ENCODE measurements at places on chromosomes 4 and X.

DNA sequence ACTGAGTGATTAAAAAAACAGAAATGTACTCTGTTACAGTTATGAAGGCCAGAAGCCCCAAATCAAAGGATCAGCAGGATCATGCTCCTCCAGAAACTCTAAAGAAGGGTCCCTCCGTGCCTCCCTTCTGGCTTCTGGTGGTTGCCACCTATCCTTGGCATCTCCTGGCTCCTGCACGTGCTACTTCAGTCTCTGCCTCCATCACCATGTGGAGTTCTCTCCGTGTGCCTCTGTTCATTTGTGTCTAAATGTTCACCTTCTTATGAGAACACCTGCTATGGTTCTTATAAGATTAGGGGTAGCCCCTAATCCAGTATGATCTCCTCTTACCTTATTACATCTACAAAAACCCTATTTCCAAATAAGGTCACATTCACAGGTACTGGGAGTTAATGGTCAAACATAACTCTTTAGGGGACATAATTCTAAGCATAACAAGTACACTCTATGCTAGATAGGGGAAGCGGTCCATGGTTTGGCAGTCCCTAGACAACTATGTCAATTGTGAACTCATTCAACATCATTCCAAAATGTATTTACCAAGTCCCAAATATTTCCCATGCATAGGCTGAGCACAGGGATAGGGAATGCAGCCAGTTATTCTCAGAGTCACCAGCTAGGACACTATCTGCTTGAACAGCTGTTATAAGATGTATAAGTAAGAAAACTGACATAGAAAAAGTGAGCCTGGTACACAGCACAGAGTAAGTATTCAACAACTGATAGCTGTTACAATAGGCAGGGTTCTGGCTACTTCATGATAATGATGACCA lies 295.5 kb upstream of the BOD1L1 start:
- no peak for DNase-seq

DNA sequence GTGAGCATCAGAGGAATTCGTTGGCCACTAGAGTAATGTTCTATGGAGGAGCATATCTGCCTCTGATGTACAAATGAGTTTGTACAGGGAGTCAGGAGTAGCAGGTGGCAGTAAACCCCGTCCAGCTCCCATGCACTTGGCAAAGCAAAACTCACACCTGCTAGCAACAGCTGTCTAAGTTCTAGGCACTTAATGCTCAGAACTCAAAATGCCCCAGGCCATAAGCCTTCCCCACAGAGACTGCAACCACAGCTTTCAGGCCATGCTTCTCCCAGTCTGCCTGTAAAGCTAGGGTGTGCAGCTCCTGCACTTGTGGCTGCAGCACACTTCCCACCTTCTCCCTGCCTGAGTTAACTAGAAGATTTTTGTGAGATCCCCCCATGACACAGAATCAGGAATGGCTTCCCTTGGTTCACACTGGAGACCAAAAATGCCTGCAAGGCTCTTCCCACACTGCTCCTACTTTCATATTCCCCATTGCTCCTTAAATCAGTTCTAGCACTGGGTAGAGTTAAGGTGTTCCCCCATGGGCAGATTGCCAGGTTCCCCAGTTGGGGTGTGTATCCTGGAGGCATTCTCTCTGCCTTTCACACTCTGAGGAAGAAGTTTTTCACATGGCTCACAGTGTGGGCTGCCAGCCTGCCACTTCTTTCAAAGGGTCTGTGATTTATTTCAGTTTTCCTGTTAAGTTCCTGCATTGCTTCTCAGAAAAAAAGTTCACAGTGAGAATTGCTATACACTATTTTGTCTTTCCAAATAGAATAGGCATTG lies 189.9 kb downstream of the STPG2 start:
- no peak for DNase-seq

DNA sequence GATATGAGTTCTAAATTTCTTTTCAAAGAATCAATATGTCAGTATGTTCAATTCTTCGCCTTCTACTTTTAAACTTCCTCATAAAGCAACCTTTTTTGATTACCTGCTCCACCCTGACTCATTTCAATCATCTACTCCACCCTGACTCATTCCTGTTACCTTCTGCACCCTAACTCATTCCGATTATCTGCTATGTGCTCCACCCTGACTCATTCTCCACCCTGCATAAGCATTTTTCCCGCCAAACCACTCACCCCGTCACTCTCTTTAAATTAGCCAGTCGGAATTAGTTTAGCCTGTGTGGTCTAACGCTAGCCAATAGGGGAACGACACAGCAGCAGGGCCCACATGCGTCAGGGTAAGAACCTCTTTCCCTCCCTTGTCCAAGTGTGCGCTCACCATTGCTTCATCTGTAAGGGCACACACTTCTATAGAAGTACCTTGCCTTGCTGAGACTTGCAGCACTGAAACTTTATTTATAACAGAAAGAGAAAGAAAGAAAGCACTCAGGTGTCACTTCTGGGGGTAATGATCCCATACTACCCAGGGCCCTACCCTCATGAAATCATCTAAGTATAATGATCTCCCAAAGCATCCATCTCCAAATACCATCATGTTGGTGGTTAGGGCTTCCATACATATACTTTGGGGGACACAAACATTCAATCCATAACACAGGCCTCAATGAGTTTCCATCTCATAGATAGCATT lies 875.2 kb downstream of the RAPGEF2 start:
- no peak for DNase-seq

DNA sequence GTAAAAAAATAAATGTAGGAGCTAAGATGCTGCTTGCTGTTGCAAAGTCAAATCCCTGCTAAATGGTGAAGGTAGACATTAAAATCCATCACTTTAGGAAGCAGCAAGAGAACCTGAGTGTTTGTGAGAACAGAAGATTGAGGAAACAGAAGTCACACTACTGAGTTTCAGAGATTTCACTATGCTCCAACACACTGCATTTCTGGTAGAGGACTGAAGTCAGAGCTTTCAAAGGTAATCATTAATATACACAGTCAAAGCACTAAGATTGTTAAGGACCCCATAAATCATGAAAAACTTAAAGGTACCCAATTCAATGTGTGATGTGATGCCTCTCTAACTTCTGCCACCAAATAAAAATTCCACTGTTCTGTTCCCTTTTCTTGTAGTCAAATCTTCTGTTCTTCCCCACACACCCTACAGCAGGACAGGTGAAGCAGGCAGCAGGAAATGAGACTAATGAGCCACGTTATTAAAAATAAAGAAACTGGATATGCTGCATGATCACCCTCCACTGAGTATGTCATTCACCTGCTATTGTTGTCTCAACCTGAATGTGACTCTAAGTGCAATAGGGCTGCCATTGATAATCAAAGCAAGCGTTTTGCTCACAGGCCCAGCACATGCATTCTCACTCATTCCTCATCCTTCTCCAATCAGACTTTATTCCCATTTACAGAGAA lies 28.9 kb upstream of the APELA start:
- no peak for DNase-seq

DNA sequence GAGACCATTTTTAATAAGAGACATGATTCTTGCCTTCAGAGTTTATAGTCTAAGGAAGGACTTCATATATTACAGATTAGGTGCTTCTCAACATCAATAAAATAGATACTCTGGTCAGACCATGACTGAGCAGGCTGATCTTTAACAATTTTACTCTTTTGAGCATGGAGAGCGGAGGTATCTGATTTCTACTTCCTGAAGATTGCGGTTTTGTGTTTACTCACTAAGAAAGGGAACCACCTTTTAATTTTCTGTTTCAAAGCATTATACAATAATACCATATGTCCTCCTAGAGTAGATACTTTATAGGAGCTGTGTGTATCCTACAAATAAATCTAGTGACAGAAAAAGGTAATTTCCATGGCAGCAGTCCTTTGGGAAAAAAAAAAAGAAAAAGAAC lies 12.5 kb downstream of the MORC4 start:
- DNase-seq, result no peak

- DNase-seq, result no peak
Observed at GRCh38 chr4:99625369-99625768, 32.3 kb downstream of the C4orf54 start.

- DNase-seq, result no peak
Observed at GRCh38 chr4:4919927-4920326, 60.5 kb downstream of the MSX1 start.

DNA sequence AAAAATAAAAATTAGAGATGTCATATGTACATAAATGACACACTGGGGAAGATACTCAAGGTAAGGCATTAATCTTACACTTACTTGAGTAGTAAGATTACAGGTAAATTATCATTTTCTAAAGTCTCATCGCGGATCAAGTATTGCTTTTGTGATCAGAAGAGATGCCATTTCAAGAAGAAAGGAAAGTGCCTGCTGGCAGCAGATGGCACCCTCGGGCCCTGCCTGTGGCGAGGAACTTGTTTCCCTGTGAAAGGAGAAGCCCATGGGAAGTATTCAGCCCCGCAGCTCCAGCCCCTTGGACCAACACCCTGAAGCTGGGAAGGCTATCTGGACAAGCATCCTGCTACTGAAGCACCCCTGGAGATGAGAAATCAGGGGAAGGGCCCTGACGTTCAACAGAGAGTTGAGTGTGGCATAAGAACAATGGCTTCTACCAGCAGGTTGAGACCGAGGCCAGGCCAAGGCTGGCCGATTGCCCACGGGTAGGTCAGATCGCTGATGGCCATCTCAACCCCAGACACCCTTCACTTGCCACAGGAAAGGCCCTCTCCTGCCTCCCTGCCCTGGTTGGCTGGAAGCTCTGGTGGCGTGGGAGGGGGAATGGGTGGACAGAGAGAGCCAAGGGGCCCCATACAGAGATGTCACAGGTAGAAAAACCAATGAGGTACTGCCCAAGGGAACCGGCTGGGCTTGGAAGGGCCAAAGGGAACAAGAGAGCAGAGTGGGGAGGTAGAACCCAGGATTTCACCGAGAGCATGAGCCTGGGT lies 18.8 kb upstream of the MXD4 start:
- DNase-seq, result no peak

- no peak for DNase-seq
Observed at GRCh38 chr4:111837761-111838160, 307.5 kb upstream of the FAM241A start.

- no peak for DNase-seq
Observed at GRCh38 chr4:155497306-155497705, 120.5 kb upstream of the MAP9 start.

- DNase-seq, result no peak
Observed at GRCh38 chr4:41207291-41207831, 7.0 kb downstream of the APBB2 start.

DNA sequence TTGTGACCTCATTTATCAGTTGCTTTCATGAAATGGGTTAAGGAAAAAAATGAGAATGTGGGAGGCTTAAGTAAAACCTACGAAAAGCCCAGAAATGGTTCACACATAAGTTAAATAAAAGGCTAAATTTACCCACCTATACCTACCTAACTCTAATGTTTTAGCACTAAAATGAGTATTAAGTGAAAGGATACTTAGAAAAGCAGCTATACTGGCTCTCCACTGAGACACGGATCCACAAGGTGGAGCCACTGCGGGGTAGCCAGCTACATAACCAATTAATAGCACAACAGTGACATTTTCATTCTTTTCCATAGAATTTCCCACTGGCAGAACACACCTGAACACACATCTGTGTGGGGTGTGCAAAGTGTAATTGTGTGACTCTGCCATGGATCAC lies 101.9 kb downstream of the MAML3 start:
- peak; percentile 12 for DNase-seq

- DNase-seq, result no peak
Observed at GRCh38 chr4:8297691-8298485, 28.3 kb downstream of the HTRA3 start.

DNA sequence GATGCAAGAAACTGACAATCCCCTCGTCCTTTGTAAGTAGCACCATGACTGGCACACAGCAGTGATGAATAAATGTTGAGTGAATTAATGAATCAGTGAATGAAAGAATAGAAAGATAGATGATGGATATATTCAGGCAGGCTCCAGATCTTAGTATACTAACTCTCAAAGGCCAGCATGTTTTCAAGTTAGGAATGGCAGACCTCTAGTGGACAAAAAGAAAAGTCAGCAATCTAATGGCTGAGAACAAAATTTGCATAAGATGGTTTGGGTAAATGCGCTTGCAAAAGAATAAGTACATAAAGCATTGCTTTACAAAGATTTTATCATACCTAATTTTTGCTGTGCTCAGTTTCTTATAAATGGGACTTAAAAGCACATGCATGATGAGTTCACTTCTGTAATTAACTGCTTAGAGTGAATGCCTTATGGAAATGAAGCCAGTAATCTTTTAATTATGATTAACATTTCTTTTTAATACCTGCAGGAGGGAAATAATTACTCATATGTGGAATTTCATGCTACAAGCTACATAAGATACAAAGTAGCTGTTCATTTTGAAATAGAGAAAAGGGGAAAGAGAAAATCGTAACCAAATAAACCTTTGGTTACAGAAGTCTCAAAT lies 126.9 kb upstream of the GPRIN3 start:
- DNase-seq, result peak; percentile 45

GRCh38 chrX:149715468-149715867 lies 3.6 kb downstream of the MAGEA11 start:
- DNase-seq, result no peak

DNA sequence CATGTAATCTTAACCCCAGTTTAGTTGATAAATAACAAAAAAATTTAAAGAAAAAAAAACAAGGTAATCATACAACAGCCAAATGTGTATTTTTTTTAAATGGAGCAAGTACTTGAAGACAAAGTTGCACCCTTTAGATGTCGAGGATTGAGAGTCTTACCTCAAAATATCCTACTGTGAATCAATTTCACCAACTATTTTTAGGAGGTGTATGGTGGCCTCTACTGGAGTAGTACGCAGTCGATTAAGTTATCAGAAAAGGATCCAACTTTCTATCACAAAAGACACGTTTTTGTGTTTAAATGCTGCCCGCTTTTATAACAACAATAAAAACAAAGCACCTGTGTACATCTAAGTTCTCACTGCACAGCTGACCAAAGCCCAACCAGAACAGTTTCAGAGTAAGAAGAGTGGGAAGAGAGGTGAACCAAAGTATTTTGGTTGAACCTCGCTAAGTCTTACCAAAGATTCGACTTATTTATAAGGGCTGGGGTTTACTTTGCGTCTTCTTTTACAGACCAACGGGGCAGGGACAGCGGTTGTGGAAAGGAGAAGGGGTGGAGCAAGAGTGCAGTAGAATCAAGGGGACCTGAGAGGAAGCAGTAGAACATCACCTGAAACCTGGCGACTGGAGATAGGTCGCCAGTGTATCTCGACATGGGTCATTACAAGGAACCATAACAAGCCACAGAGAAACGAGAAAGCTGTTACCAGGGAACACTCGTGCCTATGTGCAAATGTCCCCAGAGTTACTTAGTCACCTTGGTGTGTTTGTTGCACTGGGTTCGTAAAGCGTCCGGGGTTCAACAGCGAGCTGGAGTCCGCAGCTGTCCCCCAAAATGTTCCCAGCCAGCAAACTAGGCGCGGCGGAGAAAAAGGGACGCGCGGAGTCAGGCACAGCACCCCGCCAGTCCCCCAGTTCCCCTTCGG lies 1.1 kb downstream of the RPS6KA6 start:
- DNase-seq, result no peak

DNA sequence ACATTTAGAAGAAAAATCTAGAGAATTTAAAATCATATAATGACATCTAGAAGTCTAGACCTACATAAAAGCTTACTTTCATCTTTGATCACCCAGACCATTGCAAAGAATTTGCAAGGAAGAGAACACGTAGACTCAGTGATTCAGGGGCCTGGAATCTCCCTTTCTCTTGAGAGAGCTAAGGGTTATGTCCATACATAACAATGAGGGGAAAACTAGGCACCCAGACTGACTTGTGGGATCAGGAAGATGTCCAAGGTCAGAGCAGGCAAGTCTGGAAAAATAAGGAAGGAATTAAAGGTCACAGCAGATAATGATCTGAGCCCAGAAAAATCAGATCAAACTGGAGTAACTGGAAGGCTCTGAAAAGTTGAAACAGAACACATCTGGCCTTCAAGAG lies 198.4 kb upstream of the SFRP2 start:
- no peak for DNase-seq
